ENCODE measurements at places on chromosomes 1 and 21.
A peak's percentile ranks its signal among the peaks of the same experiment; 100 is the strongest.

GRCh38 chr21:45362077-45362747, 42.8 kb upstream of the COL18A1 start:
- no peak for DNase-seq

DNA sequence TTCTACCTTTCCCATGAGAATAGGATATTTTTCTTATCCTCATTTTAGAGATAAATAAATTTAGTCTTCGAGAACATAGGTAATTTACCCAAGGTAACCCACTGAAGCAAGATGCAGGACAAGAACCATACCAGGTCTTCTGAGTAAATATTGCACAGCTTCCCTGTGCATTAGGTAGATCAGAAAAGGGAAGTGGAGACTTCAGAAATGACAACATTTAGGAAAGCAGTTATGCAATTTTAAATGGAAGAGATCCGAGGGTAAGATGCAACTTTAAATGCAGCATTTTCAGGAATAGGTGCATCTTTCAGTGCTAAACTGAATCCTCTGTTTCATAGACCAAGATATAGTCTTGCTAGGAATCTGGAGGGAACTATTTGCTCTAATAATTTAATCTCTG, 206.4 kb upstream of the SGIP1 start:
- DNase-seq = no peak

DNA sequence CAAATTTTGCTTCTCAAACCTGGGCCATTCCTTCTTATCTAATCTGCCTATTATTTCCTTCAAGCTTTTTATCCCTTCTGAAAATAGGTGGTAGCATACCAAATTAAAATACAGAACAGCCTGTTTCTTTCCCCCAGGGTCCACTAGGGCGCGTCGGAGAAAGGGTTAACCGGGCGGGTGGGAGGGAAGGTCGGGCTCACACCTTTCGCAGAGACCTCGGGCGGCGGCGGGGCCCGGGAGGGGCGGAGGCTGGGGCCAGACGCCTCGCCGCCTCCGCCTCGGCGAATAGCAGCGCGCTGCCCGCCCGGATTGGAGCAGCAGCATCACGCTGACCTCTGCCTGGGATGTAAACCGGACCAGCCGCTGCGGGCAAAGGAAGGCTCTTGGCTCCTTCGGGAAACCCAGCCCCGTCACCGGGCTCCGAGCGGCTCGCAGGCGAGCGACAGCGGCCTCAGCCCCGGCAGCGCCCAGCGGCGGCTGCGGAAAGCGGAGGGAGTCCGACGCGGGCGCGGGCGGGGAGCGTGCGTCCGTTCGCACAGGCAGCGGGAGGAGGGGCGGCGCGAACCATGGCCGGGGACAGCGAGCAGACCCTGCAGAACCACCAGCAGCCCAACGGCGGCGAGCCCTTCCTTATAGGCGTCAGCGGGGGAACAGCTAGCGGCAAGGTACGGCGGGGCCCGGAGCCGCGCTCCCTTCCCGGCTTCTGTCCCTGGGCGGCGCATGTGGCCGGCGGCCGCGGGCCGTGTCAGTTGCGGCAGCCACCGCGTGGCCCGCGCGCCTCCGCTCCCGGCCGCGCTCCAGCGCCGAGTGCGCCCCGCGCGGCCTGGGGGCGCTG, at the start of gene UCK2:
UCK2 (plus strand) TSS at position 347 of the 835 bp plus-strand sequence; CDS start at position 567, 220 bp downstream.
- peak; percentile 82 for DNase-seq

- DNase-seq = no peak
Observed at GRCh38 chr1:162336621-162337285, 39.9 kb downstream of the SPATA46 start.

GRCh38 chr21:35072557-35072956, 23.5 kb upstream of the RUNX1 start:
- DNase-seq = no peak

DNA sequence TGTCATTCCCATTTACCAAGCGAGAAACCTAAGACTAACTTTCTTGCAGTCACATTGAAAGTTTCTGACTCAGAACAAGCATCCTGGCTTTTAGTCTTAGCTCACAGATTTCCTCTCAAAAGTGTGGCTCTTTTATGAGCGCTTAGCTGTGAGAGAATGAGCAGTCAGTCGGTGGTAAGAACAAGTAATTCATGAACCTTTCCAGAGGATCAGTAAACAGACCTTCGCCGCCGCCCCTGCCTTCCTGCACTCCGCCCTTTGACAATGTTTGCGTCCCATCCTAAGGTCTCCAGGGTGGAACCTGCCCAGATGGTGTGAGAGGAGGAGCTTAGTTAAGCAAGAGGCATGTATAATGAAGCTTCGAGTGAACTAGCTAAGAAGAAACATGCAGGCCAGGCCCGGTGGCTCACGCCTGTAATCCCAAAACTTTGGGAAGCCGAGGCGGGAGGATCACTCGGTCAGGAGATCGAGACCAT, 142.4 kb downstream of the GLUL start:
- DNase-seq = no peak

- DNase-seq = peak; percentile 56
Observed at GRCh38 chr1:43414634-43415223, 25.0 kb downstream of the SZT2 start.

GRCh38 chr1:160056648-160057169, 13.3 kb downstream of the KCNJ10 start:
- no peak for DNase-seq

GRCh38 chr1:226706684-226707083, 32.4 kb downstream of the ITPKB start:
- no peak for DNase-seq

- peak; percentile 65 for DNase-seq
Observed at GRCh38 chr1:27102707-27103468, 52.0 kb downstream of the SLC9A1 start.

- no peak for DNase-seq
Observed at GRCh38 chr1:94772230-94772641, 47.9 kb upstream of the SLC44A3 start.

- DNase-seq = no peak
Observed at GRCh38 chr1:159207774-159208173, 3.1 kb downstream of the ACKR1 start.

- no peak for DNase-seq
Observed at GRCh38 chr1:197928849-197929336, 11.7 kb downstream of the LHX9 start.

DNA sequence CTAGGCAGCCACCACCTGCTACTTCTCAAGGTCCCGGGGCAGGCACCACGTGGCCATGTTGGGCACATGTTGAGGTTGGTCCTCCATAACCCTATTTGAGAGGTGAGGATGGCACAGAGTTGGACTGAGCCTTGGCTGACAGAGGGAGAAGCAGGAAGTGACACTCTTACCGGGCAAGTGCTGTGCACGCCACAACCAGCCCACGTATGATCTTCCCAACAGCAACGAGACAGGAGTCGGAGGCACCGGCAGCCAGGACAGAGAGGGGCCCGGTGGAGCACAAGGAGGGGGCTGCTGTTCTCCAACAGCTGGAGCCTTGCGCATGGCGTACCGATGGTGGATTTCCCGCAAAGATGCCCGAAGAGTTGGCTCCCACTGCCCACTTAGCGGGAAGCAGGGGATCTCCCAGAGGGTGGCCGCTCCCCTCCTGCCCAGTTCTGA, 3.4 kb downstream of the CLEC20A start:
- DNase-seq = no peak

GRCh38 chr1:41449326-41449921, 35.1 kb downstream of the EDN2 start:
- DNase-seq = no peak

DNA sequence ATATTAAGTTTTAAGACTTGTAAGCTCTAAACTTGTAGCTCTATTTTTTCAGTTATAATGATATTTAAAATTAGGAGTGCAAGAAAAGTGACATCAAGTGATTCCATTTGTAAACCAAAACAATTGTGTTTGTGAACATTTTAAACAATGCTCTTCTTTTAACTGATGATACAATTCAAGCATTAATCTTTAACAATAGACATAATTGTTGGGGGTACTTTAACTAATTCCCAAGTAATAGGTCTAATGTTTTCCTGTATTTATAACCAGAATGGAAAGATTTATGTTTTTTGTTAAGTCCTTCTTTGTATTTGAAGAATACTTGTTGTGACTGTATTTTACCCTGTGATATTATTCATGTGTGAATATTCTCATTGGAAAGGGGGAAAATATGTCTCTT, 6.8 kb downstream of the ATG4C start:
- DNase-seq = no peak

- DNase-seq = no peak
Observed at GRCh38 chr1:17846341-17846740, 91.2 kb downstream of the ACTL8 start.

DNA sequence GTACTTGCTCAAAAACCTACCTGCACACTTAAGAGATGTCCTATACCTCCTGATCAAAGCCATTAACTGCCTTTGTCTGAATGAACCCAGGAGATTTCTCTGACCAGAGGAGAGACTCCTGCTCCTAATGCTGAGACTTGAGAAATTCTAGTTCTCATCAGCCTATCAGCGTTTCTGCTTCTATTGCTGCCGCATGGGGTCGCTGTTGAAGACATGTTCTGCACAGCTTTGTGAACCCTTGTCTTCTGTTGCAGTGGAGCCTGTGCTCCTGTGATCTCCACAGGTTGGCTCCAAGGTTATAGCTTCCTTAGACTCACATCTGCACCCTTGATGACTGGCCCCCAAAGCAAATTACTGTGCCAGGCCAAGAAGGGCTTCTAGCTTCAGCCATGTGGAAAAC, 40.2 kb downstream of the EDN2 start:
- DNase-seq = no peak

DNA sequence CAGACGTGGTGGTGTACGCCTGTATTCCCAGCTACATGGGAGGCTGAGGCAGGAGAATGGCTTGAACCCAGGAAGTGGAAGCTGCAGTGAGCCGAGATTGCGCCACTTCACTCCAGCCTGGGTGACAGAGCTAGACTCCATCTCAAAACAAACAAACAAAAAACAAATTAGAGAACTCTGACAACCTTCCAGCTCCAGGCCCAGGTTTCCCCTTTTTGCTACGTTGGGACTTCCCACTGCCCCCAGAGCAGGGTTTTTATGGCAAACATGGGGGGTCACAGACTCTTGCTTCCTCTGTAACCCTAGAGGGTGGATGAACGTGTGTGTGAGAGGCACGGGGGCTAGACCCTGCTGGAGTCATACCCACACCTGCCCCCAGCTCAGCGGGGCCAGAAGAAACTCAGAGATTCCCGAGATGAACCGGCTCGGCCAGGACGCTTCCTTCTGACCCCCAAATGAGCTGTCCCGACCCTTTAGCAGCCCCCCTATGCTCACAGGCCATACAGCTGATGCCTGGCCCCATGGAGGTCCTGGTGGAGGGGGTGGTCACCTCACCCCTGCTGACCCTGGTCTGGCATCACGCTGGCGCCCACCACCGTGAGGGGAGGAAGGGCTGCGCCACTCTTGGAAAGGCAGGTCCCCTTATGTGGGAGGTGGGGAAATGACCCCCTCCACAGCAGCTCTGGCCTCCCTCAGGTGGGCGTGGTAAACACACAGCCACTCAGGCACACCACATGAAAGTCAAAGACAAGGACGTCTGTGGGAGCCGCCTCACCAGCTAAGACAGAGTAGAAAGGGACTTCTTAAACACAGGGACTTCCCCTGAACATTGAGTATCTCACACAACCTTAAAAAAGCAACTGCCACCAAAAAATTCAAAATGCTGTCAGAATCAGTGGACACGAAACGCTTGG, 7.1 kb downstream of the GPR157 start:
- no peak for DNase-seq

- peak; percentile 86 for DNase-seq
Observed at GRCh38 chr1:214422137-214422671, 129.2 kb downstream of the PTPN14 start.

GRCh38 chr1:32350785-32351398, 11.4 kb downstream of the FAM229A start:
- DNase-seq = no peak

All from EL (cell line).